ENCODE measurements at places on chromosomes 11 and 22. TPM values are rescaled to one million over a fixed set of nuclear protein-coding genes. Genes with fewer than 3 reads are reported as not detected.

DNA sequence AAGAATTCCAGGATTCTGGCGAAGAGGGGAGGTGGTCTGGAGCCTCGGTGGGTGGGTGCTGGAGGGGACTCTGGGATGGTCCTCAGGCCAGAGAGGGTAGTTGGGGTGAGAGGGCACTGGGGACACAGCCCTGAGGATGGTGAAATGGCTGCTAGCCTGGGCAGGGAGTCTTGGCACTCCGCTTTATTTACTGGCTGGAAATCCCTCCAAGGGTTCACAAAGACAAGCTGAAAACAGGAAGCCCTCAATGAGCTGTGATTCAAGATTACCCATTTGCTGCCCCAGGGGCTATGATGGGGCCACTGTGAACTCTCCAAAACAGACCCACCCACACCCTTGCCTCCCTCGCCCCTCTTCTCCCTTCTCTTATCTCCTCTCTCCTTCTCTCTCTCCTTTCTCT is 71.9 kb downstream of the FBXO7 start:
- no peak for DNase-seq
- H3K4me1 ChIP-seq: peaks cover 15% of the 10 kb centered on the region
- H3K4me3 ChIP-seq: no peak overlapping the region

DNA sequence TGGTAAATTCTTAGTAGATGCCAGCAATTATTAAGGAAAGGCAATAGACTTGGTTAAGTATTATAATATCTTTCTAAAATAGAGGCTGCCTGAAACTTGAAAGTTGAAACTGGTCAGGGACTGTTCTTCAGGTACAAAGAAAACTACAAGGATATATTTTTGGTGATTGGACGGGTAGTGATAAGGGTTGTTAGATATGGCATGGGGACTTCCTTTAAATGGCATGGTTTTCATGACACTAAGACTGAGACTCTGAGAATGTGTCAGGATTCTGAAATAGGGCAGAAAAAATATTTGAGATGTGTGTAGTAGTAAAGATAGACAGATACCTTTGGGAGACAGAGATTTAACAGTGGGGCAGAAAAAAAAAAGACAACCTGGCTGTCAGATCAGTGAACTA is 108.4 kb upstream of the SLC5A12 start:
- no peaks in the 10 kb centered on the region for H3K27me3 ChIP-seq
- no peak overlapping the region for H3K4me3 ChIP-seq
- H3K36me3 ChIP-seq: no peaks in the 10 kb centered on the region
- no peaks in the 10 kb centered on the region for H3K4me1 ChIP-seq
- no peak overlapping the region for H3K27ac ChIP-seq

GRCh38 chr22:39029227-39029626 is 8.3 kb downstream of the APOBEC3D start:
- DNase-seq: no peak
- H3K36me3 ChIP-seq: no peaks in the 10 kb centered on the region
- H3K27ac ChIP-seq: no peak overlapping the region

PHOX2A gene
- not detected for total RNA-seq

EXT2 gene
- total RNA-seq: 61.9 TPM

DNA sequence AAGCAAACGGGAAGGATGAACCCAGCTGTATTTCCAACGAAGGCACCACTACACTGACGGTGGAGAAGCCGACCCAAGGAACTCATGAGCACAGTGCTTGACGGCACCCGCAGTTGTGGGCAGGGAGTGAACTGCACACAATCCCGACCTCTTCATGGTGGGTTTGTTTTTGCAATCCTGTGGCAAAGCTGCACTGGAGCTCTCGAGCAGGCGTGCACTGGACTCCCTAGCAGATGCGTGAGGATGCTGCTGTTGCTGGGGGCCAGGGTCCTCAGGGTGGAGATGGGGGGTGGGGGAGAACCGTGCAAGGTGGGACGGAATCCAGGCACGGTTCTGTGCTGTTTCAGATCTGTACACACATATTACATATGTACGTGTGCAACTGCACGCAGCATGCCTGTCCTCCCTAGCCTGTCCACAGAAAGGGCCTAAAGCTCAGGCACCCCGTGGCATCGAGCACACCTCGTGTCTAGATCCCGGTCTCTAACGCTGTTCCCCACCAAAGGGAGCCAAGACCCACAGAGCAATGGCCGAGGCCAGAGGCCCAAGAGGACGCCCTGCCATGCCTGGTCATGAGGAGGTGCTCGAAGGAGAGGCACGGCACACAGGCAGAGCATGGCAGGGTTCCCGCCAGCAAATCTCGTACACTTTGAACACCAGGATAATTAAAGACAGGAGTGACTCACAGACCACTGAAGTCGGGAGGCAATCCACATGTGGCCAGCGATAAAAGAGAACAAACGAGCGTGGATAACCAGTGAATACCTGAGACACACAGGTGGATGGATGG is 17.6 kb downstream of the ALG12 start:
- no peaks in the 10 kb centered on the region for H3K4me1 ChIP-seq
- no peak overlapping the region for H3K4me3 ChIP-seq
- H3K36me3 ChIP-seq: peaks cover 37% of the 10 kb centered on the region

DNA sequence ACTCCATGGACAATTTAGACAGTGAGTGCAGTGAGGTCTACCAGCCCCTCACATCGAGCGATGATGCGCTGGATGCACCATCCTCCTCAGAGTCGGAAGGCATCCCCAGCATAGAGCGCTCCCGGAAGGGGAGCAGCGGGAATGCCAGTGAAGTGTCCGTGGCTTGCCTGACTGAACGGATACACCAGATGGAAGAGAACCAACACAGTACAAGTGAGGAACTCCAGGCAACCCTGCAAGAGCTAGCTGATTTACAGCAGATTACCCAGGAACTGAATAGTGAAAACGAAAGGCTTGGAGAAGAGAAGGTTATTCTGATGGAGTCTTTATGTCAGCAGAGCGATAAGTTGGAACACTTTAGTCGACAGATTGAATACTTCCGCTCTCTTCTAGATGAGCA is 51.4 kb downstream of the SPECC1L start:
- H3K4me3 ChIP-seq: no peak overlapping the region
- no peak overlapping the region for H3K27ac ChIP-seq
- H3K27me3 ChIP-seq: no peaks in the 10 kb centered on the region
- no peaks in the 10 kb centered on the region for H3K4me1 ChIP-seq

DNA sequence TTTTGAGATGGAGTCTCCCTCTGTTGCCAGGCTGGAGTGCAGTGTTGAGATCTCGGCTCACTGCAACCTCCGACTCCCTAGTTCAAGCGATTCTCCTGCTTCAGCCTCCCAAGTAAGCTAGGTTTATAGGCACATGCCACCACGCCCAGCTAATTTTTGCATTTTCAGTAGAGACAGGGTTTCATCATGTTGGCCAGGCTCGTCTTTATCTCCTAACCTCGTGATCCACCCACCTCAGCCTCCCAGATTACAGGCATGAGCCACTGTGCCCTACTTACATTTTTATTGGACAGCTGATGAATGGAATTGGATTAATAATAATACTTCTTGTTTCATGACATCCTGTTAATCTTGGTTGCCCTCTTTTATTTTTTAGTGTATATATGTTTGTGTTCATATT is 3.0 kb upstream of the MRGPRD start:
- no peak overlapping the region for H3K27ac ChIP-seq
- peaks cover 10% of the 10 kb centered on the region for H3K4me1 ChIP-seq
- no peaks in the 10 kb centered on the region for H3K36me3 ChIP-seq
- no peaks in the 10 kb centered on the region for H3K27me3 ChIP-seq
- H3K4me3 ChIP-seq: no peak overlapping the region

TRPC6 gene
- total RNA-seq: 19.2 TPM

- no peak for DNase-seq
- H3K36me3 ChIP-seq: no peaks in the 10 kb centered on the region
- no peak overlapping the region for H3K4me3 ChIP-seq
- no peak overlapping the region for H3K27ac ChIP-seq
- peaks cover 14% of the 10 kb centered on the region for H3K27me3 ChIP-seq
- no peaks in the 10 kb centered on the region for H3K4me1 ChIP-seq
Measured at GRCh38 chr11:2260491-2261364, 9.7 kb downstream of the ASCL2 start.
